ENCODE measurements at places on chromosomes 1 and 21. TPM values are rescaled to one million over a fixed set of nuclear protein-coding genes. Genes with fewer than 3 reads are reported as not detected.

SLC1A7 gene
- total RNA-seq: not detected

DNA sequence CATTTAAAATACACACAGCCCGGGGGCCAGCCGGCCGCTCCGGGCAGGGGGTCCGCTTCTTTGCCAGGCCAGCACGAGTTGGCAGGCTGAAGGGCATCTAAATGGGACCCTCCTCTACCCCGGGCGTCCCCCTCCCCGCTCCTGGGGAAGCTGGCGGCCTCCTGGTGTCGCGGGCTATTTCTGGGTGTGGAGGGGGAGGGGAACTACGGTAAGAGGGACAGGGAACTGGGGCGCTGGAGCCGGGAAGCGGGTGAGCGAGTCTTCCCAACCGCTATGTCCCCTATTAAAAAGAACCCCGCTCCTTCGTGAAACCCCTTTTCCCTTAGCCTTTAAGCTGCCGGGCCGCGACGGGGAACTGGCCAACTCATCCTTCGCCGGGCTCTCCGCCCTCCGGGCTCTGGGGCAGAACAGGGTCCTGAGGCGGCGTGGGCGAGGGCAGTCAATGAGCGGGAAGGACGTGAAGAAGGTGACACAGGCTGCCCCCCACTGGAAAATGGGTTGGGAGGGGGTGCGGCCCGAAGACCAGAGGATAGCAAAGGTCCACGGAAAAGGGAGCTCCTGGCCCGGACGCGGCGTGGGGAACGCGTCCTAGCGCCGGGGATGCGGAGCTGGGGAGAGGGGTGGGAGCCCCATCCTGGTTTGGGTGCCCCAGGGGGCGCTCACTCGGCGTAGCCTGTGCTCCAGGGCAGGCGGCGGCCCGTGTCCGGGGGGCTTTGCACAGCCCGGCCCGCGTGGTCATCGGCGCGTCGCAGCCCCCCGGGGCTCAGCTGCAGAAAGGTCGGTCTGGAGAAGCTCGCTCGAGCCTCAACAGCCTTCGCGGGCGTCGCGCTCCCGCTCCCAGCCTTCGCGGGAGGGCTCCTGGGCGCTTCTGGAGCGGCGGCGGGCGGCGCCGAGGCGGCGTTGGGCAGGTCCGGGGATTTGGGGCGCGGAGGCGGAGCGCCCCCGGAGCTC, 544 bp downstream of the PPM1J start:
- DNase-seq: no peak

- no peak for DNase-seq
Measured at GRCh38 chr1:177302357-177303044, 131.7 kb downstream of the BRINP2 start.

- DNase-seq: no peak
Measured at GRCh38 chr1:24828887-24829192, 83.6 kb downstream of the CLIC4 start.
